AG04449 (cell line): ENCODE measurements at places on chromosomes 5 and 9.

DNA sequence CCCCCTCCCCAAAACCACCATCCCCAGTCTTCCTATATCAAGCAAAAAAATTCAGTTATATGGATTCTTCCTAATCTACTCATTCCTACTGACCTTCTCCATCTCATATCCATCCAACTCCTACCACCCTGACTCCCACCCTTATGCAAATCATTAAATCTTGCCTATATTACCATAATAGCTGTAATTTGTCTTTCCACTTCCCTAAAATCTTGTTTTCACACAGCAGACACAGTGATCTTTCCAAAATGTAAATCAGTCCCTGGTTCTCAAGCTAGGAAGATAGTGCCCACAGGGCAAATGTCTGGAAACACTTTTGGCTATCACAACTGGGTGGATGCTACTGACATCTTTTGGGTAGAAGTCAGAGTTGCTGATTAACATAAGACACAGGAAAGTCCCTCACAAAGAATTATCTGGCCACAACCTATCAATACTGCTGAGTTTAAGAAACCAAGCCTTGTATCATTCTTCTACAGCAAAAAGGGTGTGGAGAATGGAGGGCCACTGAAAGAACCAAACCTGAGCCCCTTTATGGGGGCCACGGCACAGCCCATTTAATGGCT lies 1.4 kb downstream of the SRA1 start:
- no peak for DNase-seq

DNA sequence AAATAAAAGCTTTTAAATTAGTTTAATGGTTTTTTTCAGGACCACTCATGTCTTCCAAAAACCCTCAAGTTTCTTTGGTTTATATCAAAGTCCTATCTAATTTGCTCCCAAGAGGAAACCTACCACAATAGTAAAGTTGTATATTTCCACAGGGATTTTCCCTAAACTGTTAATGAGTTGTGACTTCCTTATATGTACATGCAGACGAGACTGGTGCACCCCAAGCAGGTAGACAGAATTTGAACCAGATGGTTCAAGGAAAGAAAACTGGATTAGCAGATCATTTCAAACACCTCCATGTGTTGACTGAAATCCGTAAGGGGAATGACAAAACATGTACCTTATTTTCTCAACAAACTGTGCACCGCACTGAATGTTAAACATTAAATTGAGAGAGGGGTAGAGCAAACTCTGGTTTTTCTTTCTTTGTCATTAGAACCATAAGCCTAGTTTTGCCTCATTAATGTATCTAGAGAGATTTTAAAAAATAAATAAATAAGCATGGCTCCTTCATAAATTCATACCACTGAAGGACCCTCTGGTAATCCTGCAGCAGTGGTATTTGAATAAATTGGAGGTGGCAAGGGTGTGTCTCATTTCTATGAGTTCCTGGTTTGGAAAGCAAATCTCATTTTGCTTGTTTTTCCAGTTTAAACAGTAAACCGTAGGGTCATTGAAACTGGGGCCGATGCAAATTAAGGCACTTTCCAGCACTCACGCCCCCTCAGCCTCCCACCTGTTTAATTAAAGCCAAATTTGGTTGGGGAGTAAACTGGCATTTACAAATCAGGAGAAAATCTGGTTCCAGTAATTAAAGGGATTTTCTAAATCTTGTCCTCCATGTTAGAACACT lies 51.1 kb downstream of the ENC1 start:
- DNase-seq = no peak

DNA sequence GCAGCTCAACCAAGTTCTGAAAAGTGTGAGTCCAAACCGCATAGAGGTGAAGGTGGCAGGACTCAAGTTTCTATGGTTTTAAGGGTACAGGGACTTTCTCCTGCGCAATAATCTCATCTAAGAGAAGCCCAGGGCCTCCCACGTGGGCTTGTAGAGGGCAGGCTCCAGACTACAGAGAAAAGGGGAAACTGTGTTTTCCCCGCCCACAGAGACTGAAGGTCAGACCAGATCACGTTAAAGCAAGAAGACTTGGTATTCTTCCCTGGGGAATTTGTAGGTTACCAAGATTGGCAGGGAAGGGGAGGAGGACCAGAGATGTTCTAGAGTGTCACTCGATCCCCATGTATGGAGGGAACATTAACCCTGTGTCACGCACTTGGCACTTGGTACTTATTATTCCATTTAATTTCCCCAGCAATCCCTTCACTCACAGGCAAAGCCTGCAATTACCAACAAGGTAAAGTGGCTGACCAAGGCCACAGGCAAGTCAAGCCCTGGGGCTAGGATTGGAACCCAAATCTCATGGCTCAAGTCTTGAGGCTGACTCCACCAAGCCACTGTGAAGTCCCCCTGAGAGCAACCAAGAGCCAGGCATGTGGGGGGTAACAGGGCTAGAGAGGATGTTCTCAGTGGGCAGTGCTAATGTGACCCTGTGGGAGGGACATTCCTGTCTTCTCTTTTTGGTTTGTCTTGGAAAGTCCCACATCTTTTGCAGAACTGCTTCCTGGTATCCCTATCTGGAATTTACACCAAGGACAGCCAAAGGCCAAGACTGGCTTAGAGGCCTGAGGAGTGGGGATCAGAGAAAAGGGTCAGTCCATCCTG lies 18.3 kb upstream of the NEK6 start:
- no peak for DNase-seq

DNA sequence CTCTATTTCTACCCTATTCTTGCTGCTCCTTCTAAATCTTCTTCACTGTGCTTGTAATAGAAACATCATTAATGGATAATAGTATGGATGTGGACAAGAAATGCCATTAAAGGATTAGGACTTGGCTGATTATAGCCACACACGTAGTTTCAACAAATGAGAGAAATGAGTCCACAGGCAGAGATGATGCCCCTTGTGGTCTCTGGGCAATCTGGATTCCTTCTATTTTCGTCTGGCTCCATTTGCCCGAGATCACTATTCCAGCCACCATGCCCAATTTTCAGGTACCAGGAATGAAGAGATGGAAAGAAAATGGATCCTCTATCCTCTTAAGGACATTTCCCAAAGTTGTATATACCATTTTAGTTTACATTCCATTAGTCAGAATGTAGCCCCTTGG lies 13.2 kb downstream of the VLDLR start:
- DNase-seq = no peak

- DNase-seq = no peak
Observed at GRCh38 chr5:76732405-76733048, 16.6 kb downstream of the F2R start.

GRCh38 chr9:19682397-19682796 lies 106.4 kb downstream of the SLC24A2 start:
- no peak for DNase-seq

DNA sequence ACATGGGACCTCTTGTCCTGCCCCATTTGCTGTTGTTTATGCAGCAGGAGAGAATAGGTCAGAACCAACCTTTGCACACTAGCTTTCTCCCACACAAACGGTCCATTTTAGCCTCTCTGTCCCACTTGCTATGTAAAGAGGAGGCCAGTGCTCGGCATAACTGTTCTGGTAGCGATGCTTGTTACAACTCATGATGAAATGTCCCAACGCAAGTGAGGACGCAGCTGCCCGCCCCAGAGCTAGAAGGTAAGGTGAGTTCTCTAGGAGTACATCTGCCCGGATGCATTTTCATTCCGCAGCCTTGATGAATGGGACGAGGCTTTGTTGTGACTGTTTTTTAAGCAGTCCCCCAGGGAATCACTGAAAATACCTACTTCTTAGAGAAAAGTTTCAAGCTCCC lies 14.1 kb downstream of the S1PR3 start:
- no peak for DNase-seq

DNA sequence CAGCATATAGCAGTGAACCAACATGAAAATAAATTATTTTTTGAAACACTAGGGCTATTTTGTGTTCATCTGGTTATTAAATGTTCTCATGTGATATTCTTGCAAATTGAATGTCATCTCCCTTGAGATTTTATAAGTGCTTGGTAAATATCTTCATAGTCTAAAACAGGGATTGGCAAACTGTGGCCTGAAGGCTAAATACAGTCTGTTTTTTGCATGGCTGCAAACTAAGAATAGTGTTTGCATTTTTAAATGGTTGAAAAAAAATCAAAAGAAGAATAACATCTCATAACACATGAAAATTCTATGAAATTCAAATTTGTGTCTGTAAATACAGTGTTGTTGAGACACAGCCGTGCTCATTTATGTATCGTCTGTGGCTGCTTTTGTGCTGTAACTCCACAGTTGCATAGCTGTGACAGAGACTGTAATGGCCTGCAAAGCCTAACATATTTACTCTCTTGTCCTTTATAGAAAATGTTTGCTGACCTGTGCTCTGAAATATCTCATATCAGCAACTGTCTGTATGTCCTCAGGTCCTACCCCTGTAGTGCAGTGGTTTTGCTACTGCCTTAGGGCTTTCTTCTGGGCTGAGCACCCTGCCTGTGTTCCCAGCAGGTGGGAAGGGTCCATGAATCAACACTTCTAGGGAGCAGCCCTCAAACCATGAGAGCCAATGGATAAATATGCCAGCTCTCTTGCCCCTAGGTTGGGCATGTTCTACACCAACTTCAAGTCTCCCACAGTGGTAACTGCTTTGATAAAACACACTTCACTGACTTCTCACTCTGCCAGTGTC lies 41.7 kb upstream of the ARRDC3 start:
- DNase-seq = no peak

GRCh38 chr5:40678460-40679147 lies 1.1 kb upstream of the PTGER4 start:
- no peak for DNase-seq

- no peak for DNase-seq
Observed at GRCh38 chr5:158264264-158264663, 405.3 kb upstream of the CLINT1 start.

DNA sequence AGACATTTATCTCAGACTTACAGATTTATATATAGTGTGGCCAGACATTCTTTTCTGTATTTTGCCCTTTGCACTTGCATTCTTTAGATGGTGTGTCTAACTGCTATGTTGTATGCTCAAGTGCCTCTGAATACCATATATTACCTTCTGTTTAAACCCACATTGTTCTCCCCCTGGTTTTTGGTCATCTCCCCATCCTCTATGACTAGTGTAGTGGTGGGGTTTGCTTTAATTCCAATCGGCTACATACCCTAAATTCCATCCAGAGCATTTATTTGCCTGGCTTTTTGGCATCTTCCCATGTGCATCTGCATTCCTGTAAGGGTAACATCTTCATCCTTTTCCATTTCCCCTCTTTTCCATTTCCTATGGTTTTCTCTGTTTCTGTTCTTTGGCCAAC lies 271.0 kb upstream of the SLC30A5 start:
- no peak for DNase-seq

- DNase-seq = no peak
Observed at GRCh38 chr5:32274548-32275395, 38.0 kb downstream of the MTMR12 start.

DNA sequence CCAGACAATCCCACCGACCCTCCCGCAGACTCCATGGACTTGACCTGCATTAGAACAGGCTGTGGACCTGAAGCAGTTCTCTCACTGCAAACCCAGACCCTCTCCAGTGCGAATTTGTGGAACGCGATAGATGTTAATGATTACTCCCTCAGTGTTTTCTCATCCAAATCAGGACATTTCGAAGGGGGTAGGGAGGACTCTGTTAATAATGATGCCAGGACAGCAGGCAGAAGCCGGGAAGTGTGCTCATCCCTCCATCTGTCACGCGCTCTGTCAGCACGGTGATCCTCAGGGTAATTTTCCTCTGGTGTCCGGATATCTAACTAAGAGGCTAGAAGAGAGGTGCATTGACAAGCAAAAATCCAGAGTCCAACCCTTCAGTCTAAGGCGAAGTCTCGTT lies 18.8 kb downstream of the RAPGEF1 start:
- DNase-seq = no peak

- DNase-seq = no peak
Observed at GRCh38 chr9:33628865-33629410, 104.9 kb downstream of the ANKRD18B start.

DNA sequence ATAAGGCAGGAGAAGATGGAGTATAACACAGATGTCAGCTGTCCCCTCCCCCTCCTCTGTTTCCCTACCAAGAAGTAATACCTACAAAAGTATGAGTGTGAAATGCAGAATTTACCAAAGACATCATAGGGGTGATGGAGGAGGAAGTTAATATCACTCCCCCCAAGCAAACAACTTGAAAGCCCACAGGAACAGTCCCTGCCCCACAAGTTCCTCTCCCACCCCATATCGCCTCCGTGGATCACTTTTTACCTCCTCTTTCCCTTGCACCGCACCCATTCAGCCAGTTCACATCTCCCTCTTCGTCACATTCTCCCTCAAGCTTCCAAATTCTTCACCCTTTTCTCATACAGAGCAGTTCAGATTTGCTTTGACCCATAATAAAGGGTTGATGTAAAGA lies 7.0 kb upstream of the SIL1 start:
- no peak for DNase-seq

GRCh38 chr5:143011585-143011984 lies 241.4 kb downstream of the ARHGAP26 start:
- no peak for DNase-seq

DNA sequence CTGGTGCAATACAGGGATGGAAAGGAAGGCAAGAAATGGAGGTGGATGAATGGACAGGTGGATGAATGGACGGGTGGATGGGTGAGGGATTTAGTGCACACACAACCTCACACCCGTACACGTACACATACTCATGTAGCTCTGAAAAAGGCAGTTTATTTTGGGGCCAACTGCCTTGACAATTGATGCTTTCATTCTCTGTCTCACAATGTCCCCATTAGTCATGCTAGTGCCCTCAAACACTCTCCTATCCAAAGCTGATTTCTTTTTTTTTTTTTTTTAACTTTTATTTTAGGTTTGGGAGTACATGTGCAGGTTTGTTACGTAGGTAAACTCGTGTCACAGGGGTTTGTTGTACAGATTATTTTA lies 495.0 kb downstream of the DMAC1 start:
- no peak for DNase-seq

DNA sequence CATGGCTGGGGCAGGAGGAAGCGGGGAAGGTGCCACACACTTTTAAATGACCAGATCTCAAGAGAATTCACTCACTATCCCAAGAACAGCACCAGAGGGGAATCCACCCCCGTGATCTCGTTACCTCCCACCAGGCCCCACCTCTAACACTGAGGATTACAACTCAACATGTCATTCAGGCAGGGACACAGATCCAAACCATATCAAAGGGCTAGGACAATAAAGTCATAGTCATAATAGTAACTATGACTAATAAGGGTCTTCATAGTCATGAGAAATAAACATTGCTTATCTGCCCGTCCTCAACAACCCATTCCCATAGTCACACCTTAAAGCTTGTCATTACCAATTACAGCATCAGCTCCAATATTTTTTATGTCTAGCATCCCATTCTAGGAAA lies 65.3 kb upstream of the SMC2 start:
- no peak for DNase-seq

DNA sequence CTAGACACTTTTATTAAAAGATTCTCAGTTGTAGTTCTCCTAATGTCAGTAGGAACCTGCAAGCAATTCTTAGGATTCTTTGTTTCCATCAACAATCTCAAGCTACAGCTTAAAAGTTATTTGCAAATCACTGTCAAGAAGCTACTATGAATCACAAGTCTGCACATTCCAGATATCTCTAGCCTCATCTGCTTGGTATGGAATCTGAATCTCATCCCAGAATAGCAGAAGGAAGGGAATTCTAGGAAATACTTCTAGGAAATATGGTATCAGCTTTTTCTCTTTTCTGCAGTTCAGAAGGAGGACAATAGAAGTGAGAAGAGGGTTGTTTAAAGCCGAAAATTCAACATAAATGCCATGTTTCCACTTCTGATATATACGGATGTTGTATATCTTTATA lies 792.2 kb upstream of the CDH9 start:
- DNase-seq = no peak
